ENCODE measurements at places on chromosomes 11 and 22.

DNA sequence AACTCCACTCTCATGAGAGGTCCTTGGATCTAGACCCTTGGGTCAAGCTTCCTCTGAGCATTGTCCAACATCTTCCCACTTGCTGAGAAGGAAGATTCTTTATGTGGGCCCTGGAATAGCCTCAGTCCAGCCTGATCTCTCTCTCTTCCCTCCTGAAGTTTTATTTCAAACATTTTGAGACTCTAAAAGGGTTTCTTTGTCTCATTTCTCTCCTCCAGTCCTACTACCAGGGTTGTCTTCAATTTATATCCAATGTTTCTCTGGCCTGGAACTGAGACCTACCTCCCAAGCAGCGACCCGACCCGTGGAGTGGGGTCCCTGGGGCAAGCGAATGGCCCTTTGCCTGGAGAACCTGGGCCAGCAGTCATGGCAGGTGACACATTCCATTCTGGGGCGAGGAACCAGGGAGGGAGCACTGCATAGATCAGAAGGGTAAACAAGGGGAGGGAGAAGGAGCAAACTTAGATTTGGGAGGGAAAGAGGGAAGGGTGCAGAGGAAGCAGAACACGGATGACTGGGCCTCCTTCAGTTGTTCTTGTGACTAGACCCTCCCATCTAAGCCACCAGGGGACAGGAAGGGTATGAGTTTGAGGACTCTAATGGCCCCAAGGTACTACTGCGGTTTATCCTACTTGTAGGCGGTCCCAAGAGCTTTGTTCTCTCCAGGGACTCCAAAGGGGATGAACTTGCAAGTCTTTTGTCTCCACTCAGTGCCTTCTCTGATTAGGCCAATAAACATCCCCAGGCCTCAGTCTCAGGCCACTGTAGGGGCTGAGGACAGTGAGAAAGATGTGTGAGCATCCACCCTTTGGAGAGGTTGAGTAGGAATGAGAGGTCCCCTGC is 14.2 kb upstream of the PRAME start:
- no peak for DNase-seq

DNA sequence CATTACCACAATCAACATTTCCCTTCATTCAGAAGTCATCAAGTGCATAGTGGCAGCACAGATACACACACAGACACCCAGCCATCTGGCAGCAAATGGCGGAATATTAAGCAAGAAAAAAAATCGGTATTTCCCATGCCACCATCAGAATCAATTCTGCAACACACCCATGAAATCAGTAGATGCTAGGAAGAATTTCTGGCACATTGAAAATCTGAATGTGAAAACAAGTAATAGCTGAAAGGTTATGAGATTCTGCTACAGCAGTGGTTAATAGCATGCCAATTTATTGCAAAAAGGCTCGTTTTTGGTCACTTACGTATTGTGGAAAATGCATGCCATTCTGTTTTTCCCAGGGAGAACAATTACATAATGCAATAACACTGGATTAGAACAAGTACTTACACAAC is 91.1 kb downstream of the PICALM start:
- DNase-seq: no peak

- peak; percentile 38 for DNase-seq
Observed at GRCh38 chr11:128725630-128726319, 31.9 kb downstream of the FLI1 start.

- no peak for DNase-seq
Observed at GRCh38 chr22:20106205-20106848, 9.6 kb upstream of the RANBP1 start.

DNA sequence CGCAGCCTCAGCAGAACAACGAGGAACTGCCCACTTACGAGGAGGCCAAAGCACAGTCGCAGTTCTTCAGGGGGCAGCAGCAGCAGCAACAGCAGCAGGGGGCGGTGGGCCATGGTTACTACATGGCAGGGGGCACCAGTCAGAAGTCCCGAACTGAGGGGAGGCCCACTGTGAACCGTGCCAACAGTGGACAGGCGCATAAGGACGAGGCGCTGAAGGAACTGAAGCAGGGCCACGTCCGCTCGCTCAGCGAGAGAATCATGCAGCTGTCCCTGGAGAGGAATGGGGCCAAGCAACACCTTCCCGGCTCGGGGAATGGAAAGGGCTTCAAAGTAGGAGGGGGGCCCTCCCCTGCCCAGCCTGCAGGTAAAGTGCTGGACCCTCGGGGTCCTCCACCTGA is 31.6 kb downstream of the AMOTL1 start:
- DNase-seq: no peak

DNA sequence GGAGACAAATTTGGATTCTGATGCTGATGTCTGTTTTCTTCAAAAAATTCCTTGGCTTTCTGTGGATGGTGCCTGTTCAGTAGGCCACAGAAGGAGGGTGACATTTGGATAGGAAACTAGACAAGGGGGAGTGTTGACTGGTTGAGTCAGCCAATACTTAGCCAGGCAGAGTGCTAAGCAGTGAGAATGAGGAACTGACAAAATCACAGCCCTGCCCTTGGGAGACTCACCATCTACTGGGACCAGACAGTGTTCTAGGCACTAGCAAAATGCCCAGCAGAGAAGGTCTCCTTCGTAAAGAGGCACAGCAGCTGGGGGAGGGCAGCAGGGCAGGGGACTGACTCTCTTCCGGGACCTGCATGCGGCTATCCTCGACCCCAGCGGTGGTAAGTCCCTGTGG is 190.2 kb downstream of the DSCAML1 start:
- DNase-seq: no peak

DNA sequence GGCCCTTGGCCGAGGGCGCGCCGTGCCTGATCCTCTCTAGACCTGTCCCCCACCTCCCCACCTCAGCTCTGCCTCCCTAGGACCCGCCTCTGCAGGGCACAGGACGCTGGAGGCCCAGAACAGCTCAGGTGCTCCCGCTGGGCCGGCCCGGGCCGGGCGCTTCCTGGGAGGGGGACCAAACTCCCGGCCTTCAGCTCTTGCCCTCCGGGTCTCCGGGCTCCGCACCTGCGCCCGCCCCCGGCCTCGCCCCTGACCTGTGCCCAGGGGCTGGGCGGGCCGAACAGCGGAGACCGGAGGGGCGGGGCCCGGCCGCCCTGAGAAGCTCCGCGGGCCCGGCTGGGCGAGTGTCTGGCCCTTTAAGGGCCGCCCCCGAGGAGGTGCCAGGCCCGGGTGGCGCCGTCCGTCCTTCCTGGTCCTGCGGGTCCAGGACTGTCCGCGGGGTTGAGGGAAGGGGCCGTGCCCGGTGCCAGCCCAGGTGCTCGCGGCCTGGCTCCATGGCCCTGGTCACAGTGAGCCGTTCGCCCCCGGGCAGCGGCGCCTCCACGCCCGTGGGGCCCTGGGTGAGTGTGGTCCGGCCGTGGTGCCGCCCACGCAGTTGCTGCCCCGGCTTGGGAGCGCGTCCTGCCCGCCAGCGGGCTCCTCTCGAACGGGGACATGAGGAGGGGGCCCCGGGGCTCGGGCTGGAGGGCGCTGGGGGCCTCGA is at the start of gene SSH3:
Gene SSH3 (plus strand): TSS at position 399 of the 703 bp plus-strand sequence. CDS start 96 bp downstream, at position 495.
- peak; percentile 38 for DNase-seq

GRCh38 chr11:10908215-10908951 is 50.5 kb upstream of the ZBED5 start:
- peak; percentile 98 for DNase-seq

- no peak for DNase-seq
Observed at GRCh38 chr22:23695571-23696325, 4.9 kb downstream of the RGL4 start.

DNA sequence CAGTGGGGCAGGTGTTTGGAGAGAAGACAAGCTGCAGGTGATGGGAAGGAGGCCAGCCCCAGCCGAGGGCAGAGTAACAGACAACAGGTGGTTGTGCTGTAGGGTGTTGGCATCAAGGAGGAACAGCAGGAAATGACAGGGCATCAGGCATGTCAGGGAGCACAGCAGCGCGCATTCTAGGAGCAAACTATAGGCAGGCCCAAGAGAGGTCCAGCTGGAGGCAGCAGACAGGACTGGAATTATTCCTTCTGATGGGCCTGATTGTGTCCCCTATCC is 13.6 kb downstream of the ADM start:
- DNase-seq: no peak

DNA sequence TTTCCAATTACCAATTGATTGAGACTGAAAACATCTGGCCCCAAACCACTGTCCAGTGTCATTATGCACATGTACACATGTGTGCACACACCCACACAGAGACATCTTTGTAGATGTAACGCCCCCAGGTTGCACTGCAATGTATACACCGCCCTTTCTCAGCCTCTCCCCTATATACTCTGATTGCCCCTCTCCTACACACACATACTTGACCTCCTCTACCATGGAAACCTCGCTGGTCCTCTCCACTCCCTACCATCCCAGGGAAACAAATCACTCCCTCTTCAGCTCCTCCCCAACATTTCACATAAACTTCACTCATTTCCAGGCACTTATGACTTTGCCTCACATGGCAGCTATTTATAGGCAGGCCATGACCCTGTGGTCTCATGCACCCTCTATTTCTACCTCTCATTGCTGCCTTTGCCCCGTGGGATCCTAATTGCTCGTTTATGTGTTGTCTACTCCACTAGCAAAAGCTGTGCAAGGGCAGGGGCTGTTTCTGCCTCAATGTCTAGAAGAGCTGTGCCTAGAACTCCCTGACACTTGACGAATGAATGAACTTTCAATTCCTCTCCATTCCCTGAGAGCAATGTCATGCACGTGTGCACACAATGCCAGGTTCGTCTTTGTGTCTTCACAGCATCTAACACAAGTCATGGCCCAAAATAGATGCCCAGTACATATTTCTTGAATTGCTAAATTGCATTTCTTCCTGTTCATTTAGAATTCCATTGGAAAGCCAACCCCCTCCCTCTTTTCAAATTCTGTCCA is 10.0 kb upstream of the TMA7B start:
- DNase-seq: no peak

DNA sequence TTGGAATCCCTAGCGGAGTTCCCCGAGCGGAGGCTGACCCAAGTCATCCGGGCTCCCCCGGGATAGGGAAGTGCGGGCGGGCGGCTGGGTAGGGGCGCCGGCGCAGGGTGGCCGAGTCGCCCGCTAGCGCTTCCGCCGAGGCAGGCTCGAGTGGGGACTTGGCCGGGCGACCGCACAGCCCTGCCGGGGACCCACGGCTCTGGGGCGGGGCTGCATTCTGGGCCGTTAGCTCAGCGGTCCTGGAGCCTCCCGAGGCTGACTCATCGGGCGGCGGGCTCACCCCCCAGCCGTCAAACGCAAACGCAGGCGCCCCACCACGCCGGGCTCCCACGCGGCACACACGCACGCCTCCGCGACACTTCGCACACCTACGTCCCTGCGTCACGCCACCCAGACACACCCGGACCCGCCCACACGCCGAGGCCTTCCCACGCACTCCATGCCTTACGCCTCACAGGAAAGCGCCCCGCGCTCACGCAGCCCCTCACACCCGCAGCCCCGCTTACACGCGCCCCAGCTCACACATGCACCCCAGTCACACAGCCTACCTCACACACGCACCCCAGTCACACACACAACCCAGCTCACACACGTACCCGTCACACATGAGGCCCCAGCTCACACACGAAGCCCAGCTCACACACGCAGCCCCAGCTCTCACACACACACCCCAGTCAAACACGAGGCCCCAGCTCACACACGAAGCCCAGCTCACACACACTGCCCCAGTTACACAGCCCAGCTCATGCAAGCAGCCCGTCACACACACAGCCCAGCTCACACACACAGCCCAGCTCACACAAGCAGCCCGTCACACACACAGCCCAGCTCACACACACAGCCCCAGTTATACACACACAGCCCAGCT is 1.2 kb downstream of the PHLDB1 start:
- peak; percentile 83 for DNase-seq

- DNase-seq: peak; percentile 25
Observed at GRCh38 chr11:62245271-62245753, 3.3 kb downstream of the SCGB1D2 start.

DNA sequence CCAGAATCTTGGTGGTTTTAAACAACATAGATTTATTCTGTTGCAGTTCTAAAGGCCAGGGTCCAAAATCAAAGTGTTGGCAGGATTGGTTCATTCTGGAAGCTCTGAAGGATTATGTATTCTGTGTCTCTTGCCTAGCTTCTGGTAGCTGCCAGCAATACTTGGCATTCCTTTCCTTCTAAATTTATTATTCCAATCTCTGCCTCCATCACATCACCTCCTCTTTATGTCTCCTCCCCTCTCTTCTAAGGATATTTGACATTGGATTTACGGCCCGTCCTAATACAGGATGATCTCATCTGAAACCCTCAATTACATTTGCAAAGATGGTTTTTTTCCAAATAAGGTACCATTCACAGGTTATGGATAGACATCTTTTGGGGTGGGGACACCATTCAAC is 186.5 kb downstream of the SBF2 start:
- DNase-seq: peak; percentile 56

DNA sequence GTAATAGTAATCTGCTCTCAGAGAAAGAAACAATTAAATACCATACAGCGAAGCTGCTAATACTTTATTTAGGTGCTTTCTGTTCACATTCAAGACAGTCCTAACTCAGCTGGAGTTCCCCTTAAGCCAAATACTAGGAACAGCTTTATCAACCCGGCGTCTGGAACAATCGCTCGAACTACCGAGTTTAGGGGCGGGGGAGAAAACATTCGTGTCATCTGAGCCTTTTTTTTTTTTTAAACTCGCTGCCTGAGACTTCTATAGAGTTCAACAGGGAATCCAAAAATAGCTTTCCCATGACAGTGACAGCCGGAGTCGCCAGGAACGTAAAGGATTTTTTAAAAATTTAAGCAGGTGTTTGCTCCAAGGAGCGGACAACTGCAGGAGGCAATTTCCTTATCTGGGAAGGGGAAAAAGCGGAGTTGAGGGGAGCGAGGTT is 852 bp downstream of the TRAF6 start:
- DNase-seq: peak; percentile 22

Measured in fibroblast of skin of abdomen (primary cell).